ENCODE measurements at places on chromosomes 5 and 9. TPM values are rescaled to one million over a fixed set of nuclear protein-coding genes. Genes with fewer than 3 reads are reported as not detected.
A peak's percentile ranks its signal among the peaks of the same experiment; 100 is the strongest.

DNA sequence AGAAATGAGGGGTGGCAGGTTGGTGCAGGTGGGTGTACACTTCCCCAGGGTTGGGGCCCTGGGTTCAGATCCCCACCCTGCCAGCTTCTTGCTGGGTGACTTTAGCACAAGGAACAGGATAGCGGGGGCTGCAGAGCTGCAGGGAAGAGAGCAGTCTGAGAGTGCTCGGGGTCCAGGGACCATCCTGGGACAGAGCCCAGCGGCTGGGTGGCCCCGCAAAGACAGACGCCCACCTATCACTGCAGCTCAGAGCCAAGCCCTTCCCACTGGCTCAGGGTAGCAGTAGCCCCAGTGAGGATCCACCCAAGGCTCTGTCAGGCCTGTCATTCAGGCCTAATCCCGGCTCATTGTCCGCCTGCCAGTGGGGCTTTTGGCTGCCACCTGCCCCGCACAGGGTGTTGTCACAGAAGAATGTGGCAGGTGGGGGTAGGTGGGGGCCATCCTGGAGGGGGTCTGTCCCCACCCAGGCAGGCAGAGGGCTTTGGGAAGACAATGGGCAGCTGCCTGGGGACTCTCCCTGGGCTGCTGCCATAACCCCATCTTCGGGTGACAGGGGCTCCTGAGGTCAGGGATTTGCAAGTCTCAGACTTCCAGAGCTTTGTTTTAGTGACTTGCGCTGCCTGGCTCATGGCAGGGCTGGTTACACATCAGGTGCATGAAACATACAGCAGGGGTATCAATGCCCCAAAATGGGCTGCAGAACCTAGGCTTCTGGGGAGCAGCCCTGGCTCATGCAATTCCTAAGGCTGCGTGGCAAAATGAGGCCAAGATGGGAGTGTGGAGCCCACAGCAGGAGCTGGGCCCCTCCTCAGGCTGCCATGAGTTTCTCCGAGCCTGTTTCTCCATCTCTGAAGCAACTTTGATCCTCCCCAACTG lies 52.1 kb downstream of the BARX1 start:
- no peak overlapping the region for H3K27ac ChIP-seq
- no peak overlapping the region for H3K4me3 ChIP-seq
- no peaks in the 10 kb centered on the region for H3K4me1 ChIP-seq
- H3K36me3 ChIP-seq: no peaks in the 10 kb centered on the region
- peaks cover 30% of the 10 kb centered on the region for H3K27me3 ChIP-seq

DNA sequence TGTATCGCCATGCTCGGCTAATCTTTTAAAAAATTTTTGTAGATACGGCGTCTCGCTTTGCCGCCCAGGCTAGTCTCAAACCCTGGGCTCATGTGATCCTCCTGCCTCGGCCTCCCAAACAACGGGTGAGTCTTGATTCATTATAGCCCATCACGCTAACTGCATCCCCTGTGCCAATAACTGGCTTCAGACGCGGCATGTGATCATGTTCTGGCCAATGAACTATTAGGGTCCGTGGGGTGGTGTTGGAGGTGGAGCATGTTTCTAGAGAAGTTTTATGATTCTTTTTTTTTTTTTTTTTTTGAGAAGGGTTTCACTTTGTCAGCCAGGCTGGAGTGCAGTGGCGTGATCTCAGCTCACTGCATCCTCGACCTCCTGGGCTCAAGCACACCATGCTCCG lies 51.0 kb downstream of the FGF18 start:
- DNase-seq: no peak
- H3K27me3 ChIP-seq: peaks cover 8% of the 10 kb centered on the region
- no peaks in the 10 kb centered on the region for H3K36me3 ChIP-seq
- no peak overlapping the region for H3K27ac ChIP-seq
- H3K4me3 ChIP-seq: no peak overlapping the region

DNA sequence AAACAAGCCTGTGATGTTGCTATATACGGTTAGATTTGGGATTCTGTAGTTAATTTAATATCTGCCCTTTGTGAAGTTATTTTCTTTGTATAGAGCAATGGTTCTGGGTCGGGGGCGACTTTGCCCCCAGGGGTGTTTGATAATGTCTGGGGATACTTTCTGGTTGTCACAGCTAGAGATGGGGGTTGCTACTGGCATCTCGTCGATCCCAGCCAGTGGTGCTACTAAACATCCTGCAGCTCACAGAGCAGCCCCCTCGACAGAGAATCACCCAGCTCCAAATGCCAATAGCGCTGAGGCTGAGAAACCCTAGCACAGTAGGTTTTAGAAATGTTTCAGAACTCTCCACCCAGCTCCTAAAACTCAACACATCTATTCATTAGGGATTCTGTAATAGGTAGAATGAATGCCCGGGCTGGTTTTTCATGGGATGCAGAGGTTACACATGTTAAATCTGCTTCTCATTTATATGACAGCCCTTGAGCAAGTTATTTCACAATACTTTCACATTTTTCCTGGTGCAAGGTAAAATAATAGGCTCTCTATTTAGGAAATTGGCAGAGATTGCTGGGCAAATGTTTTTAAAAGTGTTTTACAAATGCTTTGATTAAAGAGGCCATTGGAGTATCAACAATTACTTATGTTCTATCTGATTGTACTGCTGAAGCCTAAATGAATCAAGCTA lies 75.2 kb upstream of the CTSL start:
- no peaks in the 10 kb centered on the region for H3K4me1 ChIP-seq
- H3K27me3 ChIP-seq: no peaks in the 10 kb centered on the region
- peaks cover 17% of the 10 kb centered on the region for H3K36me3 ChIP-seq
- H3K27ac ChIP-seq: no peak overlapping the region
- no peak overlapping the region for H3K4me3 ChIP-seq
- no peak for DNase-seq

Gene SERF1A
- 0.93 TPM for total RNA-seq

- peaks cover 16% of the 10 kb centered on the region for H3K4me1 ChIP-seq
- H3K27me3 ChIP-seq: no peaks in the 10 kb centered on the region
- peak overlapping the region; percentile 8 for H3K27ac ChIP-seq
- peak; percentile 64 for DNase-seq
- H3K36me3 ChIP-seq: no peaks in the 10 kb centered on the region
Measured at GRCh38 chr5:169831331-169831730, 149.0 kb downstream of the INSYN2B start.

DNA sequence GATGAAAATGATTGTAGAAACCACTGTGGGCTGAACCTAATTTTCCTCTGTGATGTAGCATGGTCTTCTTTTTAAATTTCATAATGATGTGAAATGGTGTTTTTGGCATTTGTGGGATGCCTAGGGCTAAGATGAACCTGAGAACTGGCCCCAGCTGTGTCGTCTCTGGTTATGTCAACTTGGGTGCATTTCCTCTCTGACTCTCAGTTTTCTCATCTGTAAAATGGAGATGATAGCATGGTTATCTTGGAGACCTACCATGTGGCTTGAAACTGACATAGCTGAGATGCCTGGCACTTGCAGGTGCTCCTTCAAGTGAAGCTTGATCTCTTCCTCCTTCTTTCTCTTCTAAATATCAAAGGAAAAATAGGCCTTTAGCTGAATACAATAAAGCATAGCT lies 77.8 kb downstream of the BOD1 start:
- H3K27ac ChIP-seq: no peak overlapping the region
- H3K36me3 ChIP-seq: no peaks in the 10 kb centered on the region
- peaks cover 11% of the 10 kb centered on the region for H3K4me1 ChIP-seq
- peaks cover 10% of the 10 kb centered on the region for H3K27me3 ChIP-seq

GRCh38 chr9:109918339-109919163 lies 138.6 kb downstream of the PALM2AKAP2 start:
- peaks cover 12% of the 10 kb centered on the region for H3K4me1 ChIP-seq
- H3K27ac ChIP-seq: no peak overlapping the region
- no peak overlapping the region for H3K4me3 ChIP-seq
- DNase-seq: no peak
- H3K27me3 ChIP-seq: no peaks in the 10 kb centered on the region
- no peaks in the 10 kb centered on the region for H3K36me3 ChIP-seq

DNA sequence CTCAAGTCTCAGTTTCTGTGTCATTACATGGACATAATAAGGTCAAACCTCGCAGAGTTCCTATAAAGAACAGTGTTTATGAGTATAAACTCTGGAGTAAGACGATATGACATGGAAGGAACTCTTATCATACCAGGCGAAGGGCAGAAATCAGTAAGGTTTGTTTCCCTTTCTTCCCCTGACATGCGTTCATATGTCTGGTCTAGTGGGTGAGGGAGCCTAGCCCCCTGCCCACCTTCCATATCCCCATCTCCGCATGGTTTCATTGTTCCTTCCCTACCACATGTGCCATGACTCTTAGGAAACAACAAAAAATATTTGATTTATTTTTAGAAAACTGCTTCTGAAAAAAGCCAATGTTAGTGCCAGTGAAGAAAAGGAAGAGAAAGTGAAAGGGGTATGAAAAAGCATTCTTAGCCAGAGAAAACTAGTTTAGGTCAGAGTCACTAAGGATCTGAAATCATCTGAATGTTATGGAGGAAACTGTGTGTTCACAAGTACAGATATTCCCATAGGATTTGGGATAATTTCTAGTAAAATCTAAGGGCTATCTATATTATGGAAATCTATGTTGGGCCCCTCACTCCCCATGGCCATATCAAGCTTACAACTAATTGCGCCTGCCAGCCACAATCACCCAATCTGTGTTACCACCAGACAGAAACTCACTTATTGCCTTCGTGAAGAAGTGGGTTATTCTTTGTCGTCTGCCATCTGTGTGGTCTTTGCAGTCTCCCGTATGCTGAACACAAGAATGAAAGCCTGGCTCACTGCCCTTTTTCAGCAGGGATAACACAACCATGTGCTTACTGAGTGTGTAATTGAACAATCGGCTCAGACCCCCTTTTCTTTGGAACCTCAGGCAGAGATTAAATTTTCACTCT lies 19.9 kb upstream of the HMHB1 start:
- H3K27me3 ChIP-seq: no peaks in the 10 kb centered on the region
- no peak overlapping the region for H3K27ac ChIP-seq
- no peak for DNase-seq
- H3K4me3 ChIP-seq: no peak overlapping the region

DNA sequence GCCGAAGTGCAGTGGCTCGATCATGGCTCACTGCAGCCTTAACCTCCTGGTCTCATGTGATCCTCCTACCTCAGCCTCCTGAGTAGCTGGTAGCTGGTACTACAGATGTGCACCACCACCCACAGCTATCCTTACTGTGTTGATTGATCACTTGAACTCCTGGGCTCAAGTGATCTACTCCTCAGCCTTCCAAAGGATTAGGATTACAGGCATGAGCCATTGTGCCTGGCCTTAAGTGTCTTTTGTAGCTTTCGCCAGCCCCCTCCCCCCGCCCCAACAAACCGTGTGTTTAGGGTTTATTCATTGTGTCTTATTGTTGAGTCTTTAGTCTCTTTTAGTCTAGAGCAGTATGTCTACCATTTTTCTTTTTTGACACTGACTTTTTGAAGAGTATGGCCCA lies 33.1 kb downstream of the SPIN1 start:
- peaks cover 43% of the 10 kb centered on the region for H3K36me3 ChIP-seq
- DNase-seq: no peak
- H3K4me1 ChIP-seq: peaks cover 6% of the 10 kb centered on the region
- no peak overlapping the region for H3K27ac ChIP-seq

- H3K36me3 ChIP-seq: peaks cover 18% of the 10 kb centered on the region
- no peak overlapping the region for H3K27ac ChIP-seq
- DNase-seq: no peak
- H3K27me3 ChIP-seq: no peaks in the 10 kb centered on the region
Measured at GRCh38 chr5:131605086-131605485, 29.9 kb downstream of the RAPGEF6 start.

DNA sequence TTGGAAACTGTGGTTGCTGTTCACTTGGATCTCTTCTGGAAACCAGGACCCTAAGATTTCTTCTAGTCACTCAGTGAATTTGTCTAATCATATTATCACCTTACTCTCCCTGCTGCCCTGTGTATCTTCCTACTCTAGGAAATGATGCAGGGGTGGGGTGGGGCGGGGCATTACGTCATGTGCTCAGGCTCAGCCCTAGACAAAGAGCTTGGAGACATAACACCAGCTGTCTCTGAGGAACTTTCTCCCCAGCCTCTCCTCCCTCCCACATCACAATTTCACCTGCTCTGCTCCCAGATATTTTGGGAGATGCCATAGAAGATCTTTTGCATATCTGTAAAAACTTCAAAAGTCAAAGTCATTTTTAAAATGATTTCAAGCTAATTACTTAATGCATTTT lies 470.4 kb downstream of the ZSWIM6 start:
- H3K36me3 ChIP-seq: peaks cover 4% of the 10 kb centered on the region
- peak; percentile 17 for DNase-seq
- H3K27ac ChIP-seq: no peak overlapping the region
- H3K27me3 ChIP-seq: no peaks in the 10 kb centered on the region
- no peak overlapping the region for H3K4me3 ChIP-seq
- H3K4me1 ChIP-seq: peaks cover 8% of the 10 kb centered on the region

GRCh38 chr9:120574473-120574872 lies 5.5 kb downstream of the CDK5RAP2 start:
- no peak overlapping the region for H3K27ac ChIP-seq
- peaks cover 25% of the 10 kb centered on the region for H3K36me3 ChIP-seq
- H3K4me3 ChIP-seq: no peak overlapping the region
- no peak for DNase-seq

GRCh38 chr5:137501846-137502406 lies 2.8 kb upstream of the SPOCK1 start:
- H3K27ac ChIP-seq: no peak overlapping the region
- no peak overlapping the region for H3K4me3 ChIP-seq
- H3K36me3 ChIP-seq: no peaks in the 10 kb centered on the region
- DNase-seq: no peak
- H3K4me1 ChIP-seq: peaks cover 5% of the 10 kb centered on the region

DNA sequence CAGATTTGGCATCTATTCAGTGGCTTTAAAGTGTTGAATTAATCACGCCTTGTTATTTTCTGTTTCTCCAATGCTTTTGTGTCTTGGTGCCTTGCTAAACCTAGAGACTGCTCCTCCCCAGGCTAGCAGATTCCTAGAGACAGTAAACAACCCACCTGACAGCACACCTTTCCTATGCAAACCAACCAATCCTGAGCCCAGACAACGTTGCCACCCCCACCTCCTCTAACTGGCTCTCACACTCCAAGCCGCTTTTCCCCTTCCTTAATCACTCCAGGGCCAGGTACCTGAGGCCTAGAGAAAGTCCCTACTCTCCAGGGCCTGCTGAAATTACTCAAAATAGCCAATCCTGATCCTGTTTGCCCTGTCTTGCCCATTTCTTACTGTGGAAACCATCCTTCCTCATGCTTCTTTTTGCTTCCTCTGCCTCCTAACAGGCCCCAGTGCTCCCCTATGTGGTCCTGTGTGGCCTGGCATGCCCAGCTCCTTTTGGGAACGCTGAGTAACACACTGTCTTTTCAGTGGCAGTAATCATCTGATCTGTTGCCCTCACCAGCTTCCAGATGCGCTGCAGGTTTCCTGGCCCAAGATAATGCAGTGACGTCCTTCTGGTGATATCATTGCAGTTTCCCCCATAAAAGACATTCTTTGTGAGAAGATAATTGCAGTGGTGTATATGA lies 53.4 kb downstream of the GAS1 start:
- H3K27me3 ChIP-seq: no peaks in the 10 kb centered on the region
- H3K27ac ChIP-seq: peak overlapping the region; percentile 82
- H3K4me1 ChIP-seq: peaks cover 11% of the 10 kb centered on the region
- H3K4me3 ChIP-seq: no peak overlapping the region
- DNase-seq: no peak

- no peak overlapping the region for H3K27ac ChIP-seq
- H3K27me3 ChIP-seq: no peaks in the 10 kb centered on the region
- H3K36me3 ChIP-seq: no peaks in the 10 kb centered on the region
- H3K4me3 ChIP-seq: no peak overlapping the region
- H3K4me1 ChIP-seq: peaks cover 16% of the 10 kb centered on the region
Measured at GRCh38 chr5:67181648-67182221, 14.9 kb downstream of the CD180 start.

- no peak within 1 kb of the TSS for H3K27ac ChIP-seq
- DNase-seq: no peak
- H3K4me3 ChIP-seq: no peak within 1 kb of the TSS
- no peaks in the 10 kb centered on the region for H3K27me3 ChIP-seq
- H3K4me1 ChIP-seq: peaks cover 37% of the 10 kb centered on the region
Measured at GRCh38 chr5:138874771-138875551, at the start of gene LRRTM2. Gene LRRTM2 (minus strand): TSS chr5:138875335. CDS start chr5:138874911, 424 bp downstream.

Data from MCF 10A (cell line).